ENCODE measurements at places on chromosomes 1 and 21. TPM values are rescaled to one million over a fixed set of nuclear protein-coding genes. Genes with fewer than 3 reads are reported as not detected.

FCRL1 gene
- not detected for total RNA-seq

RSPO1 gene
- not detected for total RNA-seq

BSND gene
- not detected for total RNA-seq

HUNK gene
- total RNA-seq = 13.1 TPM

ZNF648 gene
- 0.31 TPM for total RNA-seq

MTX1 gene
- total RNA-seq = 16.6 TPM
